M059J (cell line): ENCODE measurements at places on chromosomes 3 and 15. TPM values are rescaled to one million over a fixed set of nuclear protein-coding genes. Genes with fewer than 3 reads are reported as not detected.

Gene P2RY13
- not detected in 2 replicates for total RNA-seq

Gene CDCP1
- 23.7 and 33.5 TPM in 2 replicates for total RNA-seq

Gene SMCO1
- 0.05 TPM in 1 of 2 replicates, not detected in the other for total RNA-seq

DNA sequence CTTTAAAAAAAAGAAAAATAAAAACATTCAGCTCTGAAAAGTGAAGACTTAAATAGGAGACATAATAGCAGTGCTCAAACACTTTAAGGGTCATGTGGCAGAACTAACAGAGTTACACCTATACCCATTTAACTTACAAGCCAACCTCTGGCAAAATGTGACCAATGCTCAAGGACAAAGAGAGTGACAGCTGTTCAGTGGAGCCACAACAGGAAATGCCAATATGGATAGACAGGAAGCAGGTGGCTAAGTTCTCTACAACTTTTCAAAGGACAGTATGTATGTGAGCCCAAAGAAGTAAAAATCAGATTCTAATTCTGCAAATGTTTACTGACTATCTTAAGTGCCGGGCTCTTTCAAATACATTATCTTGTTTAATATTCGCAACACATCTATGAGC, 3.4 kb downstream of the TMCC1 start:
- peak; percentile 38 for DNase-seq

DNA sequence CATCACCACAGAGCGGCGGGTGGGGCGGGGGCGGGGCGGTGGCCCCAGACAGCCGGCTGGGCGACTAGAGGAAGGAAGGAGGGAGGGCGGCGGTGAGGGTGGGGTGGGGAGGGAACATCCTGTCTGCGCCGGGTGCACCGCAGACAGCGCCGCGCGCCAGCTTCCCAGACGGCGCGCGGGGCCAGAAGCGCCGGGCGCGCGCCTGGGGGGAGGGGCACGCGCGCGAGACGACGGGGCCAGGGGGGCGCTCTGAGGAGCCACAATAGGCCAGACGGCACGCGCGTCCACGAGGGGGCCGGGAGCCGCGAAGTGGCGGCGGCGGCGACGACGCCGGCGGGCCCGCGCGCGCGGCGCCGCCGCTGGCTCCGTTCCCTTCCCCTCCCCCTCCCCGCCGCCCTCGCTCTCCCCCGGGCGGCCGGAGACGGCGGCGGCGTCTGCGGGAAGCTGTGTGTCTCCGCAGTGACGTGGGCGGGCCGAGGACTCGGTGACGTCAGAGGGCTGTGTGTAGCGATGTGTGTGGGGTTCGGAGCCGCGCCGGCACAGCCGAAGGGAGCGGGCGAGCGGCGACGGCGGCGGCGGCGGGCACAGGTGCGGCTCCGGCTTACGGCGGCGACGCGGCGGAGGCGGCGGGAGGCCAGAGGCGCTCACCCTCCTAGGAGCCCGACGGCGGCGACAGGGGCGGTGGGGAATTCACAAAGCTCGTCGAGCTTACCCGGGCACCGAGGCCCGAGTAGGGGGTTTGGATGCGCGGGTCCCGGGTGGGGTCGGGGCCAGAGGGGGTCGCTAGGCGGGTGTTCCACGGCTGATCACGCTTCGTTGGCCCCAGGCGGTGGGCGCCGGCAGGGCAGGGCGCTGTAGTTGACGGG, at the start of gene SKIL:
Gene SKIL, plus strand, starts transcription at position 540 of the 866 bp plus-strand sequence. CDS start 2,617 bp downstream, outside the sequence.
- DNase-seq: peak; percentile 97

- peak; percentile 80 for DNase-seq
Measured at GRCh38 chr3:141237701-141238521, 6.3 kb downstream of the PXYLP1 start.

GRCh38 chr3:494190-494589, 297.6 kb downstream of the CHL1 start:
- DNase-seq: no peak

DNA sequence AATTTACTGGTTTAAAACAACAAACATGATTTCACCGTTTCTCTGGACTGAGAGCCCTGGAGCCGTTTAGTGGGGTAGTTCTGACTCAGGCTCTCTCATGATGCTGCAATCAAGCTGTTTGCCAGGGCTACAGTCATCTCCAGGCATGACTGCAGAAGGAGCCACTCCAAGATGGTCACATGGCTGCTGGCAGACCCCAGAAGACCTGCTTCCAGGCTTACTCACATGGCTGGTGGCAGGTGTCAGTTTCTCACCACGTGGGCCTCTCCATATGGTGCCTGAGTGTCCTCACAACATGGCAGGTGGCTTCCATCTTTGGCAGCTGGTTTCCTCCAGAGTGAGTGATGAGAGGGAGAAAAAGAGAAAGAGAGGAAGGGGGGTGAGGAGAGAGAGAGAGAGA, 378.3 kb upstream of the RGMA start:
- DNase-seq: peak; percentile 0

DNA sequence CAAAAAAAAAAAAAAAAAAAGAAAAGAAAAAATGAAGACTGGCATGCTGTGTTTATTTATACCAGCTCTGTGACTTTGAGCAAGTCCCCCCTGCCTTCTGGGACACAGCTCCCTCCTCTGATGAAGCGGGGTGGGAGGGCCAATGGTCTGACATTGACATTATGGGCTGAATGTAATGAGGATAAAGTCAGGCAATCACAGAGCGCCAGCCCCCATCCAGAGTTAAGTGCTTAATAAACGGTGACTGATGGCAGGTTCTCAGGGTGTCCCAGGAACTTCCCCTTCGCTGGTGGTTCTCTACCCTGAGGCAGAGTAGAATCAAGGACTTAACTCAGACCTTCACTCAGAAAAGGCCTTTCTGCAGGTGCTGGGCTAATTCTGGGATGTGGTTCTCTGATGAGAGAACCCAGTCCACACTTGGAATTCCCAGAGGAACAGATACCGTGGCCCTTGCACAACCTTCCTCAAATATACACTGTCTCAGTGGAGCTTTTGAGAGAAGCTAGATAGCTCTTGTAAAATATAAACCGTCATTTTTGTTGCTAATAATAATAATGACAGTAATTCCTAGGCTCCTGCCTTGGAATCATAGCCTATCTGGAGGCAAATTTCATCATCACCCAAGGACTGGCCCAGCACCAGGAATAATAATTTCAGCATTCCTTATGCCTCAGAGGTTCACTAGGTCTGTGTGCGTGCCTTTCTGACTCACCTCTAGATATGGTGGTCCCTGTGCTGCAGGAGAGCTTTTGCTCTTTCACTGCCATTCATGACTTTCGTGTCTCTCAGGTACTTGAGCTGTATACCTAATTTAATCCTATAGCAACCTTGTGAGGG, 115.8 kb downstream of the RPLP1 start:
- DNase-seq: peak; percentile 67

DNA sequence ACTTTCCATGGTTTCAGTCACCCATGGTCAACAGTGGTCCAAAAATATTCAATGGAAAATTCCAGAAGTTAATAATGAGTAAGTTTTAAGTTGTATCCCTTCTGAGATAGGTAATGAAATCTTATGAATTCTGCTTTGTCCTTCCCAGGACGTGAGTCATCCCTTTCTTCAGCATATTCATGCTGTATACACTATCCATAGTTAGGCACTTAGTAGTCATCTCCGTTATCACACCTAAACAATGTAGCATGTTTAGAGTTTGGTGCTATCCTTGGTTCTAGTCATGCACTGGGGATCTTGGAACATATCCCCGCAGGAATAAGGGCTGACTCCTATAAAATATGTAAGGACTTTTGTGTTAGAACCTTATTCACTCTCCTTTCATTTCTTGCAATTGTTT, 153.2 kb downstream of the UNC13C start:
- peak; percentile 1 for DNase-seq

GRCh38 chr3:197889204-197889930, 60.6 kb upstream of the RPL35A start:
- peak; percentile 9 for DNase-seq

- no peak for DNase-seq
Measured at GRCh38 chr3:63841704-63842103, 21.9 kb downstream of the THOC7 start.

GRCh38 chr15:46879032-46879770, 838.1 kb upstream of the SEMA6D start:
- DNase-seq: no peak

DNA sequence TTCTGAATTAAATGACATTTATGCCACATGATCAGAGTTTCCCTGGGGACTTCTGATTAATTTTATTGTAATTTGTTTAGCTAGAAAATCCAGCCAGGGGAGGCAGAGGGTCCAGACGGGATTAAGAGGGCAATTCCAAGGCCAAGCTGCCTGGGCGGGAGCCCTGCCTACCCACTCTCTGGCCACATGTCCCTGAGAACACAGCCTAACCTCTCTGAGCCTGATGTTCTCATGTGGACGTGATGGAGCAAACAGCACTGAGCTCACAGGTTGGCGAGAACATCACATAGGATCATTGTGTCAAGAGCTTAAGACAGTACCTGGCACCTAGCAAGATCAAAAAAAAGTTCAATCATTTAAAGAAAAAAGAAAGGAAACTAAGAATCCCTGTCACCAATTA, 1.0 kb downstream of the LRRC2 start:
- DNase-seq: no peak
